ENCODE measurements at places on chromosomes 6 and 20. TPM values are rescaled to one million over a fixed set of nuclear protein-coding genes. Genes with fewer than 3 reads are reported as not detected.

GRCh38 chr6:26008470-26008869 lies 45.9 kb downstream of the TRIM38 start:
- H3K27ac ChIP-seq, result no peak overlapping the region
- no peaks in the 10 kb centered on the region for H3K27me3 ChIP-seq
- H3K4me3 ChIP-seq, result no peak overlapping the region

- DNase-seq, result no peak
- no peaks in the 10 kb centered on the region for H3K27me3 ChIP-seq
- no peak overlapping the region for H3K27ac ChIP-seq
- no peaks in the 10 kb centered on the region for H3K4me1 ChIP-seq
Observed at GRCh38 chr6:20252311-20252710, 40.0 kb upstream of the MBOAT1 start.

- no peak overlapping the region for H3K4me3 ChIP-seq
- H3K27ac ChIP-seq, result no peak overlapping the region
- H3K36me3 ChIP-seq, result no peaks in the 10 kb centered on the region
Observed at GRCh38 chr6:38057994-38058393, 238.5 kb downstream of the ZFAND3 start.

DNA sequence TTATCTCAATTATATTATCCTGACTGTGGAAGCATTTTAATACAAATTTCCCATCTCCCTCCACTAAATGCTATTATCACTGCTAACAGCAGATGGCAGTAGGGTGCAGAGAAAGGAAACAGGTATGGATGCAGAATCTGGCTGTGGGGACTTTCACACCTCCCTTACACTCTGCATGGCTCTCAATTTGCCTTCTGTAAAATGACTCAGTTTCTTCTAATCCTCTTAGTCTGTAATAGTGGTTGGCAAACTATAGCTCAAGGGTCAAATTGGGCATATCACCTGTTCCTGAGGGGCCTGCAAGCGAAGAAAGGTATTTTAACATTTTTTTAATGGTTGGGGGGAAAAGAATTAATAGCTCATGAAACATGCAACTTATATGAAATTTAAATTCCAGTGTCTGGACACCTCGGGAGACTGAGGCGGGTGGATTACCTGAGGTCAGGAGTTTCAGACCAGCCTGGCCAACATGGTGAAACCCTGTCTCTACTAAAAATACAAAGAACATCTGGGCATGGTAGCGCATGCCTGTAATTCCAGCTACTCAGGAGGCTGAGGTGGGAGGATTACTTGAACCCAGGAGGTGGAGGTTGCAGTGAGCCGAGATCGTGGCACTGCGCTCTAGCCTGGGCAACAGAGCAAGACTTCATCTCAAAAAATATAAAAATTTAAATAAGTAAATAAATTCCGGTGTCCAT lies 83.5 kb downstream of the ZMYND8 start:
- no peak overlapping the region for H3K4me3 ChIP-seq
- H3K36me3 ChIP-seq, result no peaks in the 10 kb centered on the region
- H3K27ac ChIP-seq, result peak overlapping the region; percentile 81
- peak; percentile 57 for DNase-seq
- H3K4me1 ChIP-seq, result peaks cover 33% of the 10 kb centered on the region
- H3K27me3 ChIP-seq, result no peaks in the 10 kb centered on the region

DNA sequence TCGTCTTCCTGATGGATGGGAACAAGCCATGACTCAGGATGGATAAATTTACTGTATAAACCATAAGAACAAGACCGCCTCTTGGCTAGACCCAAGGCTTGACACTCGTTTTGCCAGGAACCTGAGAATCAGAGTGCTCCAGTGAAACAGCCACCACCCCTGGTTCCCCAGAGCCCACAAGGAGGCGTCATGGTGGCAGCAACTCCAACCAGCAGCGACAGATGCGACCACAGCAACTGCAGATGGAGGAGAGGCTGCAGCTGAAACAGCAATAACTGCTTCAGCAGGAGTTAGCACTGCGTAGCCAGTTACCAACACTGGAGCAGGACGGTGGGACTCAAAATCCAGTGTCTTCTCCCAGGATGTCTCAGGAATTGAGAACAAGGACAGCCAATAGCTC lies 100.9 kb upstream of the SAMD5 start:
- H3K36me3 ChIP-seq, result no peaks in the 10 kb centered on the region
- no peaks in the 10 kb centered on the region for H3K4me1 ChIP-seq
- H3K27me3 ChIP-seq, result no peaks in the 10 kb centered on the region
- H3K4me3 ChIP-seq, result no peak overlapping the region

DNA sequence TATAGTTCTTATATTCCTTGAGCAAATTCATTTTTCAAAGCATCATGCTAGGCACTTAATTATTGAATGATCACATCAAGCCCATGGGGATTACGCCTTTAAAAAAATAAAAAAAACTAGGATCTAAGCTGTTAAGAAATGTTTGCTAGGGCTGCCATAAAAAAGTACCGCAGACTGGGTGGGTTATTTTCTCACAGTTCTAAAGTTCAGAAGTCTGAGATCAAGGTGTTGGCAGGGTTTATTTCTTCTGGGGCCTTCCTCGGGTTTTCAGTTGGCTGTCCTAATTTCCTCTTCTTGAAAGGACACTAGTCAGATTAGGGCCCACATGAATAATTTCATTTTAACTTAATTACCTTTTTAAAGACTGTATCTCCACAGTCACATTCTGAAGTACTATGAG lies 165.6 kb upstream of the RIMS1 start:
- no peaks in the 10 kb centered on the region for H3K36me3 ChIP-seq
- no peak overlapping the region for H3K4me3 ChIP-seq
- no peak for DNase-seq
- H3K4me1 ChIP-seq, result no peaks in the 10 kb centered on the region

- DNase-seq, result no peak
- H3K4me3 ChIP-seq, result no peak overlapping the region
- H3K36me3 ChIP-seq, result no peaks in the 10 kb centered on the region
- no peaks in the 10 kb centered on the region for H3K27me3 ChIP-seq
Observed at GRCh38 chr6:8237668-8238067, 135.3 kb upstream of the EEF1E1 start.

Gene DAAM2
- 66.1 TPM for total RNA-seq

Gene LY6G6C
- 0.39 TPM for total RNA-seq

Gene MTFR2
- total RNA-seq, result 8.8 TPM

Gene ESR1
- 8.1 TPM for total RNA-seq
